ENCODE measurements at places on chromosomes 7 and 10.
A peak's percentile ranks its signal among the peaks of the same experiment; 100 is the strongest.

DNA sequence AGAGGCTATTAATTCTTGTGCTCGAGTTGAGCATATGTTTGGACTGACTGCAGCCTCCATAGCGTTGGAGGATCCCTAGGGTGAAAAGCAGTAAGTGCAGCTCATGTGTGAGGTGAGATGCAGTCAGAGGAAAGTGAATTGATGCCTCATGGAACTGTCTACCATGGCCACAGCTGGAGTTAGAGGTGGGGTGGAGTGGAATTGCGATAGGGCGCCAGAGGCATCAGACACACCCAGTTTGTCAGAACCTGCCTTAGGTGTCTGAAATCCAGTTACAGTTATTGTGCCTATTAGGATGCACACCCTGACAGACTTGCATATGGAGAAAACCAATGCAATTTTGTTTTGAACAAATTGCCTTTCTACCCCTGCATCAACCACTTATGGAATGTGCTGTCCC is 39.4 kb downstream of the ERLIN1 start:
- DNase-seq = no peak

- DNase-seq = no peak
Measured at GRCh38 chr7:47477191-47478016, 104.5 kb downstream of the TNS3 start.

DNA sequence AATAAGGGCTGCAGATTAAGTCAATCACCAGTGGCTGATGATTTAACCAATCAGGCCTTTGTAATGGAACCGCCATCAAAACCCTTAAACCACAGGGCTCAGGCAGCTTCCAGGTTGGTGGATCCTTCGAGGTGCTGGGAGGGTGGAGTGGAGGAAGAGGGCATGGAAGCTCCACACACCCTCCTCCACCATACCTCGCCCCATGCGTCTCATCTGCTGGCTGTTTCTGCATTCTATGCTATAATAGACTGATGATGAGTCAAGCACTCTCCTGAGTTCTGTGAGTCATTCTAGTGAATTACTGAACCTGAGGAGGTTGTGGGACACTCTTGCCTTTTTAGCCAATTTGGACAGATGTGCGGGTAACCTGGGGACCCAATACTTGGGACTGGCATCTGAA is 43.9 kb downstream of the CHST15 start:
- no peak for DNase-seq

DNA sequence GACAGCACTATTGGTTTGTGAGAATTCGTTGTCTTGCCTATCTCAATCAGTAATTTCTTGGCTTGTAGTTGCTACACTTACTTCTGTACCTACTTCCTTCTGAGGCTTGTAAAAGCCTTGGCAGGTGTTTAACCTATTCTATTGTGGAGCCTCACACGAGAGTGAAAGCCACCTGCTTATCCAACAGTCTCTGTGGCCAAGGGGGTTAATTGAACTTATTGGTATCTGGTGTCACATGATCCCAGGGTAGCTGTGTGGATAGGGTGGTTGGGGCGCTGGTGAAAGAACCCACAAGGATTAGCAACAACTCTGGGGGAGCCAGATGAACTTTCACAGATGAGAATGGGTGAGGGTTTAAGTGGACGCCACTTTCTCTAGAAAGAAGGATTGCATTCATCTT is 13.9 kb upstream of the ATP6V0E2 start:
- DNase-seq = no peak

GRCh38 chr7:65800890-65801341 is 72.0 kb upstream of the VKORC1L1 start:
- DNase-seq = no peak

DNA sequence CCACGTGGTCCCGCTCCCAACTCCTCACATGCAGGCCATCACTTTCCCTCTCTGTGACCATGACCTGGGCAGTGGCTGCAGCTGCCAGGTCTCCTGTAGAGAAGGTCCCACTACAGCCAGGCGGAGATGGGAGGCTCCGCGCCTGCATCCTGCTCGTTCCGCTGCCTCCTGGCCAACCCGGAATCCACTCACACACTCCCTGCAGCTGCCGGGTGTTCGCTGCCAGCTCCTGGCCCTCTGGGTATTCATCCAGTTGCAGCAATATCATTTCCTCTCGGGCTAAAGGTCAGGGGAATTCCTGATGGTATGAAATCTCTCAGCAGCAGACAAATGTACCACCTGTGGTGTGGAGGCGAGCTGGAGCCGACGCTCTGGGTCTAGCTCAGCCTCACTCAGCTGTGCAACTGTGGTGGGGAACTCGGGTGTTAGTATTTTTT is 65.7 kb downstream of the TLL2 start:
- DNase-seq = no peak

DNA sequence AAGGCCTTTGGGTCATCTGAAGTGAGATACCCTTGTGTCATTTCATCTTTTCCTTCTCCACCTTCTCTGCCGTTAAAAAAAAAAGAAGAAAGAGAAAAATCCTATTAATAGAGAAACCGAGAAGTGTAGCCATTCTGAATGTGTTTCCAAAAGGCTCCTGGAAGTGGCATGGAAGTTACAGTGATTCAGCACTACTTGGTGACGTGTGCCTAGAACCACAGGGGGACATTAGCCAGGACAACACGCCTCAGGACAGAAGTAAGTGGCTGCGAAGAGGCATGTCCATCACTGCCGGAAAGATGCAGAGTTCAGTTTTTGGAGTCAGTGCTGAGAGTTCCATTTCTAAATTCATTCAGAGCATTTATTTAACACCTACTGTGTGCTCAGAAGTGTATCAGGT is 6.3 kb downstream of the HTRA1 start:
- DNase-seq = no peak

DNA sequence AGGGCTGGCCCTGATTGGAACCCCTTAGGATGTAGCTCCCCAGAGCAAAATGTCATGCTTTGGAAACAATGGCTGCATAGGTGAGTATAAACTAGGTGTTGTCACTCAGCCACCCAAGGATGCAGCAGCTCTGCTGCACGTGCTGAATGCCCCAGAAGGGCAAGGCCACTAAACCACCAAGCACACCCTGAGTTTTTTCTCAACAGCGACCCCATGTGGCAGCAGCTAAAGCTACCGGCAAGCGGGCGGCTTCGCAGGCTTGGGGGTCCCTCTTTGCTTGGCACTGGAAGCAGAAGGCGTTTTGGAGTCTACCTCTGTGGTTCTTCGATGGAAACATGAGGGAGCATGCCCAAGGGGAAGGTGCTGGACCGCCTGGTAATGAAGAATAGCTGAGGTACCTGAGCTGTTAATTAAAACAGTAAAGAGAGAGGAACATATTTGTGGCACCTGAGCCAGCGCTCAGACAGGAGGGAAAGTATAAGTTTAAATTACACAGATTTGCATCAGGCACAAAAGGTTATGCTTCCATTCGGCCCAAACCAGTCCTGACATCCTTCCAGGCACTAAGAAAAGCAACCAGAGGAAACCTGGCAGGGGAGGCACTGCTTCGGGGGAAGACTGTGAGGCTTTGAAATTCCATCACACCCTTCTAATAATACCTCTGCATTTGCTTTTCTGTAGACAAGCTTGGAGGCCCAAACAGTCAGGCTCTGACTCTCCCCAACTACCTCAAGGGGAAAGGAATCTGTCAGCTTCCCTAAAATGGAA is 152.1 kb downstream of the GFRA1 start:
- no peak for DNase-seq

DNA sequence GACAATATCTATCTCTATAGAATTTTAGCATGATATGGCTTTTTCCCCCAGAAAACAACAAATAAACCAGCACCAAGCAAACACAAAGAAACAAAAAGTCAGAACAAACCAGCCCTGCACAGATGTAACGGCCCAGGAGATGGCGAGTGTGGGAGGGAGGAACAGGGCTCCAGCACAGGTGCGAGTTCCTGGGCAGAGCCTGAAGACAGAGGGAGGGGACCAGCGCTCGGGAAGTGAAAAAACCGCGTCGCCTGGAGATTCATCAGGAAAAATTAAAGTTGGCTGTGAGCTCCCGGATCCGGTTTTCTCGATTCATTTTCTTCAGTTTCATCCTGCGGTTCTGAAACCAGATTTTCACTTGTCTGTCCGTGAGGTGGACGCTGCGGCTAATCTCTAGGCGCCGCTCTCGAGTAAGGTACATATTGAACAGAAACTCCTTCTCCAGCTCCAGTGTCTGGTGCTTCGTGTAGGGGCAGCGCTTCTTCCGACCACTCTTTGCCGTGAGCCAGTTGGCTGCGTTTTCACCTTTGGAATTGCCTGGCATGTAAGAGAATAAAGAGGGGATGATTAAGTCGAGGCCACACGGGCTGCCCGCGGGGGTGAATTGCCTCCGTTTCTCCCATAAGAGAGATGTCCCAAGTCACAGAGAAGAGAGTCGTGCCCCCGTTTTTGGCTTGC is 2.3 kb downstream of the HOXA10 start:
- DNase-seq = no peak

GRCh38 chr10:68989317-68989990 is 851 bp downstream of the KIFBP start:
- no peak for DNase-seq

DNA sequence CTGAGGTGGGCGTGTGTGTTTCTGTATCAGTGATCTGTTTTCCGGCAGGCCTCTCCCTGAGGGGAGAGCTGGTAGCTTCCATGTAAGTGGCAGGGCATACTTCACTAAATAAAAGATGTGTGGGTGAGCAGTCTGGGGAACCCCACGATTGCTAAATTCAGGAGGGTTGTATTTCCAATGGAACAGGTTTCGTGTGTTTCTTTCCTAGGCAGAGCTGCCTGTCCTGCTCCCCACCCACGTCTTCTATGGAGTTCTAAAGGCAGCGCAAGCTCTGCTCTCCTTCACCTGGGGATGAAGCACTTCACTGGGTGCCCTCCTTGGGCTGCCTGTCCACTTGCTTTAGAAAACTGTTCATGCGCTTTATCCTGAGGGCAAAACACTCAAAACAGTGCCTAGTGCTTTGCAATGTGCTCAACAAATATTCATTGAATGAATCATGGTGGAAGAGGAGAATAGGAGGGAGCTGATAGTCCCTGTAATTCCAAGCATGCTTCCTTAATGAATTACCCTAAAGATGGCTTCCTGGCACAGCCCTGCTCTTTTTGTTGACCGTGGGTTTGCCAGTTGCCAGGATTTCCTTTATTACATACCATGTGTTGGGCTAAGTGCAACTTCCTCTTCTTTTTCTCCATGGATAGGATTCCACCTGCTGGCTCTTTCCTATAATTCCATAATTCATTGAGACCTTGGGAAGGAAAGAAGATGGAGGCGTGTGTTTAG is 50.6 kb upstream of the SRPK2 start:
- peak; percentile 38 for DNase-seq

DNA sequence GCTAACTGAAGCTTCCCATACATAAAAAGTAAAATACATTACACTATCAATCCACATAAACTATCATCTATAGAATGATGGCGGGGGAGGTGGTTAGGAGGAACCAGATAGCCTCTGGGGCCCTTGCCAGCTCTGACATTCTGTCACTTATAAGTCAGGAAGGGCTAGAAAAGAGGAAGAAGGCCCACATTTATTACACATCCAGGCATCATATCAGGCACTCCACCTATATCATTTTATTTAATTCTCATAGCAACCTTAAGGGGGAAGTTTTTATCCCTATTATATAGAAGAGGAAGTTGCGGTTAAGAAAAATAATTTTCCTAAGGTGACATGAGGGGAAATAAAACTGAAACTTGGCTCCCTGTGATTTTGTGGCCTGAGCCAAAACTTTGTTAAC is 29.9 kb downstream of the HEPACAM2 start:
- DNase-seq = no peak

- DNase-seq = no peak
Measured at GRCh38 chr10:5663692-5664427, 2.5 kb downstream of the ASB13 start.

- DNase-seq = no peak
Measured at GRCh38 chr7:54629771-54630170, 87.6 kb downstream of the VSTM2A start.

DNA sequence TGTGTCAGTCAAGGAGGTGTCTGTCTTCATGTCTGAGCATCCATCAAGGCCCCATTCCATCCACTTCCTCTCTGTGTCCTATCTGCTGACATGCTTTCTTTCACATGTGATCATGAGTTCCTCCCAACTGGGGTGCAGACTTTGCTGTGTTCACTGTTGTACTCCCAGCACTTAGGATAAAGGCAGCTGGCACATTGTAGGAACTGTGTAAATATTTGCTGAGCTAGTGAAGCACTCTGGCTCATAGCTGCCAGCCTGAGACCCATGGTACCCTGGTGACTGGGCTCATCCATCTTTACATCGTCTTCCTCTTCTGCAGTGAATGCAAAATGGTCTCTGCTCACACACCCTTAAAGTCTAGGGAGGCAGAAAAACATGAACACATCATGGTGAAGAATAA is 242.2 kb upstream of the IGFBP3 start:
- no peak for DNase-seq

- DNase-seq = no peak
Measured at GRCh38 chr7:50822110-50822509, 39.4 kb upstream of the GRB10 start.

DNA sequence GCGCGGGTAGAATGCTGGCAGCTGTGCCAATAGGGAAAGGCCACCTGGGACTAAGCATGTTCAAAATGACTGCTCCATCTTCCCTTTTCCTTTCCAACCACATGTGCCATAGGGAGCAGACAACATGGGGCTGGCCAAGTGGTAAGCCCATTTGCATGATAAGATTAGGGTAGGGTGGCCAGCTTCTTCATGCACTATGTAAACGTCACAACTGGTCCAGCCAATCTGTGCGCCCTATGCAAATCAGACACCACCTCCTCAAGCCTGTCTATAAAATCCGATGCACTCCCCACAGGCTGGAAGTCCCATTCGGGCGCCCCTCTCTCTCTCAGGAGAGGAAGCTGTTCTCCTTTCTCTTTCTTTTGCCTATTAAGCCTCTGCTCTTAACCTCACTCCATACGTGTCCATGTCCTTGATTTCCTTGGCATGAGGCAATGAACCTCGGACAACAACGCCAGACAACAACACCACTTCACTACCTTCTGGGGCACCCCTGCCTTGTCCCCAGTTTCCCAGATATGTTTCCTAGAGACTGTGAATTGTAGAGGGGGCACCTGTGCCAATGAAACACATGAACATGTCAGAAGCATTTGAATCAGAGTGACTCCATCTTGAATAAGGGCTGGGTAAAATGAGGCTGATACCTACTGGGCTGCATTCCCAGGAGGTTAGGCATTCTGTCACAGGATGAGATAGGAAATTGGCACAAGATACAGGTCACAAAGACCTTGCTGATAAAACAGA is 19.1 kb upstream of the EXOC6 start:
- DNase-seq = no peak

GRCh38 chr7:91463330-91463729 is 199.1 kb downstream of the FZD1 start:
- DNase-seq = no peak

DNA sequence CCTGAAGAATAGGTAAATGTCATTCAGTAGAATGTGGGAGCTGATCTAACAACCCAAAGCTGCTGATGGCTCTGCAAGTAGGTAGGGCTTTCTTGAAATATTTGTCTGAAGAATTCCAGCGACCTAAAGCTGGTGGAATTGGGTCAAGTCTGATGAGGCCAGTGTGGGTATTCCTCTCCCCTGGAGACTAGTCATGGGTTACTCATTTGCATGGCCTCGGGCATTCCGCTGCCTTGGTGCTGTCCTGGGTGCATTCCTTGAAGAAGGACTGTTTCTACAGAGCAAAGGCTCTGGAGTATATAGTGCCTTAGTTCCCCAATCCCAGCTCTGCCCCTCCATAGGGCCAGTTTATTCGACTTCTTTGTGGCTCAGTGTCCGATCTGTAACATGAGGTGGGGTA is 19.2 kb downstream of the PDK4 start:
- DNase-seq = no peak

Measured in AG04450 (cell line).